ENCODE measurements at places on chromosomes 2 and 18.
A peak's percentile ranks its signal among the peaks of the same experiment; 100 is the strongest.

- no peak for DNase-seq
Observed at GRCh38 chr2:138716183-138716582, 64.0 kb downstream of the NXPH2 start.

GRCh38 chr2:134718817-134719814 lies at the start of gene TMEM163:
TMEM163 (minus strand) TSS chr2:134719000.
- no peak for DNase-seq

GRCh38 chr2:172088245-172089004 lies 3.1 kb downstream of the DLX1 start:
- DNase-seq: no peak

GRCh38 chr2:191740016-191740419 lies 62.1 kb downstream of the NABP1 start:
- no peak for DNase-seq

- no peak for DNase-seq
Observed at GRCh38 chr18:33014060-33014796, 241.4 kb upstream of the KLHL14 start.

DNA sequence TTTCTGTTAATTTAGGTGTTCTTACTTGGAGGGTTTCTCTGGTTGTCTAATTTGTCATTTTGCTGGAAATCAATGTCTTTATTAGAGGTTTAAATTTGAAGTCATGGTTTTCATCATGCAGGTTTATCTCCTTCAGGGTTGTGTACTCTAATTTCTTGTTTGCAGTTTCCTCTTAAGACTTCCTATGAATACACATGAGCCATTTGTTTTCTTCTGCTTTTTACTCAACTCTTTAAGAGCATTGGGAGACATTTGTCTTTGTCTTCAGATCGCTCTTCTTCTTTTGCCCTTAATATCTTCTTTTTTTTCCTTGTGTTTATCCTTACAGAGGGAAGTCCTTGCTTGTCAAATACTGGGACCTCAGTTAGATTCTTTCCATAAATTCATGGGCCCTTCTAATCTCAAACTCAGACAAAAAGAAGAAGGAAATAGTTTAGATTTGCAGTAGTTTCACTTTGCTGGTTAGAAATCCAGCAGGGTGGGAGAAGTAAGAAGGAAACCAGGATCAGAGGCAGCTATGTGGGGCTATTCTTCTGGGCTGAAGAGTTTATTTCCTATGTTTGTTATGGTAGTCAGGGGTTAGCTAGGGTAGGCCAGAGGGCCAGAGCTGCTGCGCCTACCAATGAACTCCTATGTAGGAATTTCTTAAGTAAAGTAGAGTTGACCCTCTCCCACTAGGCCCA lies 176.6 kb downstream of the DYSF start:
- no peak for DNase-seq

- no peak for DNase-seq
Observed at GRCh38 chr2:240146141-240146561, 5.7 kb upstream of the OTOS start.

GRCh38 chr2:48733067-48733503 lies 22.4 kb downstream of the LHCGR start:
- no peak for DNase-seq

DNA sequence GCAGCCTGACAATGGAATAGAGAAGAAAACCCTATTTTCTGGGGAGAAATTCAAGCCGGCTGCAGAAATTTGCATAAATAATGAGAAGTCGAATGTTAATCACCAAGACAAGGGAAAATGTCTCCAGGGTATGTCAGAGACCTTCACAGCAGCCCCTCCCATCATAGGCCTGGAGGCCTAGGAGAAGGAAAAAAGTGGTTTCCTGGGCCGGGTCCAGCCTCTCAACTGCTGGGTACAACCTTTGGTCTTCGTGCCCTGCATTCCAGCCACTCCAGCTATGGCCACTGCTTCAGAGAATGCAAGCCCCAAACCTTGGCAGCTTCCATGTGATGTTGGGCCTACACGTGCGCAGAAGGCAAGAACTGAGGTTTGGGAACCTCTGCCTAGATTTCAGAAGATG lies 6.0 kb upstream of the SCRN3 start:
- DNase-seq: no peak

DNA sequence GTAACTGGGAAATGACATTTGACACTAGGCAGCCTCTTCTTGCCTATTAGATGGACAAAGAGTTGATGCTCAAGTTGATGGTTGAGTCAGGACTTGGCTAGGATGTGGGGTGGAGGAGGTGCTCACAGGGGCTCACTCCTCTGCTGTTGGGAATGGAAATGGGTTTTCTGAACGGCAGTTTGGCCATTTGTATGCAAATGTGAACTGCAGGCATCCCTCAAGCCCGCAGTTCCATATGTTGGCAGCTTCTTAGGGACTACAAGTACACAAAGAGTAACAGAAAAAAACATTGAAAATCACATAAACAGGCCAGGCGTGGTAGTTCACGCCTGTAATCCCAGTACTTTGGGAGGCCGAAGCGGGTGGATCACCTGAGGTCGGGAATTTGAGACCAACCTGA lies 80.8 kb downstream of the INPP5D start:
- no peak for DNase-seq

- DNase-seq: peak; percentile 55
Observed at GRCh38 chr18:43049021-43049420, 66.5 kb downstream of the RIT2 start.

- no peak for DNase-seq
Observed at GRCh38 chr2:109435066-109435690, 178.6 kb downstream of the SEPTIN10 start.

GRCh38 chr2:81675641-81676040 lies 1371.1 kb upstream of the LRRTM1 start:
- DNase-seq: no peak

Measured in fibroblast of the aortic adventitia (primary cell).